ENCODE measurements at places on chromosomes 16 and 17.

- no peak for DNase-seq
Observed at GRCh38 chr16:62014319-62014923, 21.8 kb downstream of the CDH8 start.

GRCh38 chr17:64442541-64442971 is 6.4 kb upstream of the MILR1 start:
- DNase-seq = no peak

DNA sequence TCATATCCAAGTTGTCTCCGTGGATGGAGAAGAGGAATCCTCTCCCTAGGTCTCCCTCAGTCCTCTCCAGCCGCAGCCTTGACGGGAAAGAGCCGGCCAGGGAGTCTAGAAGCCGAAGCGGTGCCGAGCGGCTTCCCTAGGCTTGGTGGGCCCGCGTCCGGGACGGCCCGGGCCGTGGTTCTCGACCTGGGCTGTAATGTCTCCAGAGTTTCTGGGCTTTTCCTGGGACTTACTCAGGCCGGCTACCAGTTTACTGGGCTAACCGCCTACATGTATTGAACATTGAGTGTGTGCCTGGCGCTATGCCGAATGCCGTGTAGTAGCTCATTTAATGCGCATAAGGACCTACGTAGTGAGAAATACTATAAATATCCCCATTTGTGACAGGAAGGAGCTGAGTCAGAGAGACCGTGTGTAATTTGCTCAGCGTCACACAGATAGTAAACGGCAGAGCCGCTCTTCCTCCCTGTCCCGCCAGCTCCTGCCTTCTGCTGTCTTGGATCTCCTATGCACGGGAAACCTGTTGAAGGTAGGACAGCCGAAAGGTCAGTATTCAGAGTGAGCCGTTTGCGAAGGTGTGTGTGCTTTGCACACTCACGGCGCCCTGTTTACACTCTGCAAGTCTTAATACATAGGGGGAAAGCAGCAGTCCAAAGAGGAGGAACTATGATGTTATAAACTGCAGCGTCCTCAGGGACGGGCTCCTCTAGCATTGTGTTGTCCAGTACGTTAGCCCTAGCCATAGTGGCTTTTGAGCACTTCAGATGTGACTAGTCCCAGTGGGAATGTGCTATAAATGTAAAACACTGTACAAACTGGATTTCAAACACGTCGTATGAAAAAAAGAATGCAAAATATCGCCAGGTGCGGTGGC is 723 bp upstream of the SPAG5 start:
- DNase-seq = peak; percentile 56

- DNase-seq = no peak
Observed at GRCh38 chr17:71434716-71435115, 686.1 kb upstream of the SOX9 start.

GRCh38 chr17:75694536-75694935 is 26.7 kb upstream of the ITGB4 start:
- no peak for DNase-seq

GRCh38 chr17:72274614-72275013 is 153.8 kb downstream of the SOX9 start:
- DNase-seq = no peak

DNA sequence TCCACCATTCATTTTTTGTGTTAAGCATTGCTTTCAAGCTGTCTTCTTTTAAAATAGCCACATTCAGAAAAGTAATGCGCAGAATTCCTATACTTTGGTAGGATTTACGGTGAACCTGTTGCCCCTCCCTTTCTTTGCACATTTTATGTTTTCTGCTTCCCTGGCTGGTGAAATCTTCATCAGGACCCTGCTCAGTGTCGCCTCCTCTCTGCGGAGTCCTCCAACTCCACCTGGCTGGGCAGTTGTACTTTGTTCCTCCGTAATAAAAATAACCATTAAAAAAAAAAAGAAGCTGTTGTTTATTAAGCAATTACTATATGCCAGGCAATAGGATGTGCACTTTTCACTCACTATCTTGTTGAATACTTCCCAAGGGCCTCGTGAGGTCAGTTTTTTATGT is 2.9 kb downstream of the UMOD start:
- no peak for DNase-seq

DNA sequence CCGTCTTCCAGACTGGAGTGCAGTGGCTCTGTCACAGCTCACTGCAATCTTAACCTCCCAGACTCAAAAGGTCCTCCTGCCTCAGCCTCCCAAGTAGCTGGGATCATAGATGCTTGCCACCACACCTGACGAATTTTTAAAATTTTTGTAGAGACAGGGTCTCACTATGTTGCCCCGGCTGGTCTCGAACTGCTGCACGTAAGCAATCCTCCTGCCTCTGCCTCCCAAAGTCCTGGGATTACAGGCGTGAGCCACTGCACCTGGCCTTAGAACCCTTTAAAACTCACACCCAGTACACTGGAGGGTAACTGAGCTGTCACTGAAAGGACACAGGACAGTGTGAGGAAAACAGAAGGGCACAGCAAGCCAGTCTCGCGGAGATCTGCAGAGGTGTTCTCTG is 97.6 kb upstream of the NOL11 start:
- no peak for DNase-seq

Measured in HuH-7 (cell line).